ENCODE measurements at places on chromosomes 3 and 15. TPM values are rescaled to one million over a fixed set of nuclear protein-coding genes. Genes with fewer than 3 reads are reported as not detected.

Gene SLC28A2
- total RNA-seq = not detected

Gene FAM98B
- total RNA-seq = 9.8 TPM

Gene TARS3
- total RNA-seq = 24.4 TPM

Gene SLC9A9
- total RNA-seq = 4.2 TPM

Gene STARD5
- 2.2 TPM for total RNA-seq

Gene NPAP1
- not detected for total RNA-seq

Gene TUSC7
- not detected for total RNA-seq

Gene FILIP1L
- total RNA-seq = 112 TPM

DNA sequence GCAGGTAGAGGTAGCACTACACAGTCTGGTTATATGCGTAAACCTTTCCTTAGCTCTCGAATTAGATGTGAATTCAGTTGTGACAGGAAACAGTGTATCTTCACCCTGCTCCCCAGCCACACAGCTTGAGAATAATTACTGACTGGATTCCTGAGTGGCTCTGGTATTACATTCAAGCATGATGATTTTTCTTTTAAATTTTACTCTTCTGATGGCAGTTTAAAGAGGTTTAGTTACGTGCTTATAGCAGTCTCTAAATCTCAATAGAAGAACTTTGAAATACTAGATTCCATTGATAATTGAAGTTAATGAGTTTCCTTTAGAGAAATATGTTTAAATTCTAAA lies 98.8 kb downstream of the FNDC3B start:
- DNase-seq = no peak

DNA sequence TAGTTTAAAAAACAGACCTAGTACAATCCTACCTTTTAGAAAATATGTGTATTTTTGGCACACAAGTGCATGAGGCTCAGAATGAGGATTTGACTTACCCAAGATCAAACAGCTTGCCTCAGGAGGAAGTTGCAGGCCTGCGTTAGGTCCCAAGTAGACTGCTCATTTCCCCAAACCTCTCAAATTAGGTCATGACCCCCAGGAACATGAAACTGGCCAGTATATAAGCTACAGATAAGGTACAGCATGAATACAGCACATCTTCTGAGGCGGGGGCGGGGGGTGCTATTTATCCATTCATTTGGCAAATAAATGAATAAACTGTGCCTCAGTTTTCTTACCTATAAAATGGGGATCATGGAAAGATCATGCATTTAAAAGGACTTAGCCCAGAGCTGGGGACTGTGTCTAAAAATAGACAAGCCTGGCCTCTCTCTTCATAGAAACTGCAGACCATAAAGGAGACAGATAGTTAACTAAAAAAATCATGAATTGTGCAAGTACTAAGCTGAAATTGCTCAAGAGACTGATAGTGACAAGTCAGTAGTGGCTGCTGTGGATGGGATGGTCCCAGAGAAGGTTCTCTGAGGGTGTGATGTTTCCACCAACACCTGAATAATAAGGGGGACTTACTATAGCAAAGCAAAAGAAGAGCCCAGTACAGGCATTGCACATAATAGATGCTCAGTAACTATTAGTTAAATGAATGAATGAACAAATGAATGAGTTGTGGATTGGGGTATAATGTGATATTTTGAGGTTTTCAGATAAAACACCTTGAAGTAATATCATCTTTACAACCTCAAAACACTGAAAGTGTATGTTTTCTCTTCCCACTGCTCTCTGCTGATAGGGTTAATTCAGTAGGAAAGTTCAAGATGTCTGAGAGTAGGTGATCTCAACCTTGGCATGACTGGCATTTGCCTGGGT lies 258.5 kb upstream of the PROK2 start:
- no peak for DNase-seq

GRCh38 chr3:16474920-16475319 lies 38.6 kb downstream of the RFTN1 start:
- DNase-seq = no peak

- no peak for DNase-seq
Measured at GRCh38 chr3:184598574-184598927, 37.0 kb downstream of the EPHB3 start.

DNA sequence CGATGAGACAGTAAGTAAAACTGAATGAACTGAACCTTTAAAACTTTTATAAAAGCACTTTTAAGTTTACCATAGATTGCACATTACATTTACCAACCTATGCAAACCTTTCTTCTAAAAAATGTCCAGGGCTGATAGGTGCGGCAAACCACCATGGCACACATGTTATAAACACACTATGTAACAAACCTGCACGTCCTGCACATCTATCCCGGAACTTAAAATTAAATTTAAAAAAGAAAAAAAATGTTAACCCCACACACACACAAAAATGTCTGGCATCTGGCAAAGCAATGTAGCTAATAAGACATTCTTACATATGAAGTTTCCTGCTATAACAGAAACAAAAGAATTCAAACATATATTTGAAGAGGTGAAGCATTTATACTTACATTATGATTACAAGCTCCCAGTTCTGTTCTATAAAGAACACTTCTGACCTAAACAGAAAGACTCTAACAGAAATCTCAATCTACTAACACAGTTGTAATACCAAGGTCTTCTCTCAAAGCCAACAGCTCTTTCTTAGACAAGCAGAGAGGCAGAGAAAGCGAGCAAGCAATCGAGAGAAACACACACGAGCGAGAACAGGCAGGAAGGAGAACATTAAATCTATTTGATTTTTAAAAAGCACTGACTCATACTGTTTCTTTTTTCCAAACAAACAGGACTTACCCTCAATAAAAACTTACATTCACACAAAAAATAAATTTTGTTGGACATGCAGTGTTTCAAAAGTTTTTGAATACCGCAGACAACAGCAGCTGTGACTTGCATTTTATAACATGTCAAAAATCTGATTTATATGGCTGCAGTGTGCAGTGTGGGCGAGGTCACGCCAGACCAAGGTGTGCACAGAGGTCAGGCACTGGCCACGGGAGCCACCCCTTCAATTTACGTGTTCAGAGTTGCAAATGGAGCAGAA lies at the start of gene NRG4:
Gene NRG4 (minus strand): TSS at position 798 of the 925 bp plus-strand sequence. CDS start 1,194 bp downstream, outside the sequence.
- no peak for DNase-seq

GRCh38 chr3:13686367-13687160 lies 137.6 kb downstream of the FBLN2 start:
- no peak for DNase-seq

DNA sequence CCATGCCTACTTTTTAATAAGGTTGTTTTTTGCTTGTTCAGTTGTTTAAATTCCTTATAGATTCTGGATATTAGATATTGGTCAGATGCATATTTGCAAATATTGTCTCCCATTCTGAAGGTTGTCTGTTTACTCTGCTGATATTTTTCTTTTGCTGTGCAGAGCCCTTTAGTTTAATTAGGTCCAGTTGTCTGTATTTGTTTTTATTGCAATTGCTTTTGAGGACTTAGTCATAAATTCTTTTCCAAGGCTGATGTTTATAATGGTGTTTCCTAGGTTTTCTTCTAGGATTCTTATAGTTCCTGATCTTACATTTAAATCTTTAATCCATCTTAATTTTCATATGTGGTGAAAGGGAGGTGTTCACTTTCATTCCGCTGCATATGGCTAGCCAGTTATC lies 77.4 kb downstream of the PTPRG start:
- no peak for DNase-seq

DNA sequence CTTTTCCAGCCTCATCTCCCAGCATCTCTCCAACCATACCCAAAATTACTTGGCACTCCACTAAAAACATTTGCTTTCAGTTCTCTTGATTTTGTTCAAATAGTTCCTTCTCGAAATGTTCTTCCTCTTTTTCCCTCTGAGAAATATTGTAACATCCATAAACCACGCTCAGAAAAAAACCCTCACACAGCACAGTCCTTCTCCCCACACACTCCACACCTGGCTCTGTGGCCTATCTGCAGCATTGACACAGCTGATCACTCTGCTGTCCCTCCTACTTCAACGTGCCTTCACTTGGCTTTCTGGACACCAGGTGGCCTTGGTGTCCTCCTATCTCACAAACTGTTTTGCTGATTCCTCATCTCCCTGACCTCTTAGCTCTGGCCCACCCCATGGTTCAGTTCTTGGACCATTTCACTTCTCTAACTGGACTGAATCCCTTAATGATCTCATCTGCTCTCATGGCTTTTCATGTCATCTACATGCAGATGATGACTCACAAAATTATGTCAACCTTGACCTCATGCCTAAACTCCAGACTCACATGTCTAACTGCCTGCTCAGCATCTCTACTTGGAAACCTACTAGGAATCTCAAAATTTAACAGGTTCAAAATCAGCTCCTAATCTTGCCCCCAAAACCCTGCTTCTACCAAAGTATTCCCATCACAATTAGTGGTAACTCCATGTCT lies 93.3 kb downstream of the TRIM42 start:
- no peak for DNase-seq

GRCh38 chr3:128432301-128432970 lies 34.3 kb downstream of the DNAJB8 start:
- DNase-seq = no peak
